Stimulated activated CD4-positive, alpha-beta T cell treated with anti-CD3 and anti-CD28 coated beads, Interleukin-1b, Interleukin-23, amount 100 ng/mL, for 24 hours (primary cell): ENCODE measurements at places on chromosomes 12 and 14.

DNA sequence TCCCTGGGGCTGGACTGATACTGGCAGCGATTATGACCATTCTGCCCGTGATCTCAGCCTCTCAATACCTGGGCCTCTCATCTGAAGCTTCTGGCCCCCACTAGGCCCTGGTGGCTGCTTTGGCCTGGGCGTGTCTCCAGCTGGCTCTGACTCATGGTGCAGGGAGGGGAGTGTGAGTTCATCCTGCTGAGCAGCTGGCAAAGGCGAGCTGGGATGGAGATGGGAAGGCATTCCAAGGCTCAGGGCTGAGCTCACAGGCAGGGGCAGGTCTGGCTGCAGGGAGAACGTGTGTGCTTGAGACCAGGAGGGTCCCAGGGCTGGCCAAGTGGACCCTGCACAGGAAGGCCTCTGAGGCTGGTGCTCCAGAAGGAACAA lies 221.8 kb downstream of the TMEM121 start:
- no peak for DNase-seq

GRCh38 chr12:43815416-43815815 lies 9.3 kb upstream of the TWF1 start:
- no peak for DNase-seq

GRCh38 chr14:59313144-59313651 lies 124.7 kb downstream of the DAAM1 start:
- DNase-seq = no peak

DNA sequence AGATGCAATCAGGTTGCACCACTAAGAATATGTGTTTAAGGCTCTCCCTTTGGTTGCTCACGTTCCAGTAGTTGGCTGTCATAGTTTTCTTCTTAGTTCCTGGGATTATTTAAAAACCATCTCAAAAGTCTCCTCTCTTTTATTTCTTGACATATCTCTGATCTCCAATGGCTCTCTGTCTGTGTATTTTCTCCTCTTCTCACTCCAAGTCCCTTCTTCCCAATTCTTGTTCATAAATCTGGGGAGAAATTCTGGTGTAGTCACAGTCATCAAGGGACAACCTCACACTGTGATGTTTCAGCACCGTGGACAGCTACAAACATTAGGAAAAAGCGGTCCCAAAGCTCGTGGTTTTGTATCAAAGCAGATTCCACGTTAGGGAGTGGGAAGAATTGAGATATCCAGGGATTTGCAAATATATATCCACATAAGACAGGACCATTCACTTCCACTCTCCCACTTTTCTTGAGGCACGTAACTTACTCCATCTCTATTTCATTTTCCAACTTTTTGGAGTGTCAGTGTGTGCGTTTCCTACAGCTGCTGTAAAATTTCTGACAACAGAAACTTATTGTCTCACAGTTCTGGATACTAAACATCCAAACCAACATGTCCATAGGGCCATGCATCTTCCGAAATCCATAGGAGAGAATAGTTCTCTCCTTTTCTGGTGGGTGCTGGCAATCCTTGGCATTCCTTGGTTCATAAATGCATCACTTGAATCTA lies 80.6 kb upstream of the TMEM233 start:
- DNase-seq = no peak

- no peak for DNase-seq
These were observed 2.5 kb downstream of the AHNAK2 start for GRCh38 chr14:104975481-104976197.

DNA sequence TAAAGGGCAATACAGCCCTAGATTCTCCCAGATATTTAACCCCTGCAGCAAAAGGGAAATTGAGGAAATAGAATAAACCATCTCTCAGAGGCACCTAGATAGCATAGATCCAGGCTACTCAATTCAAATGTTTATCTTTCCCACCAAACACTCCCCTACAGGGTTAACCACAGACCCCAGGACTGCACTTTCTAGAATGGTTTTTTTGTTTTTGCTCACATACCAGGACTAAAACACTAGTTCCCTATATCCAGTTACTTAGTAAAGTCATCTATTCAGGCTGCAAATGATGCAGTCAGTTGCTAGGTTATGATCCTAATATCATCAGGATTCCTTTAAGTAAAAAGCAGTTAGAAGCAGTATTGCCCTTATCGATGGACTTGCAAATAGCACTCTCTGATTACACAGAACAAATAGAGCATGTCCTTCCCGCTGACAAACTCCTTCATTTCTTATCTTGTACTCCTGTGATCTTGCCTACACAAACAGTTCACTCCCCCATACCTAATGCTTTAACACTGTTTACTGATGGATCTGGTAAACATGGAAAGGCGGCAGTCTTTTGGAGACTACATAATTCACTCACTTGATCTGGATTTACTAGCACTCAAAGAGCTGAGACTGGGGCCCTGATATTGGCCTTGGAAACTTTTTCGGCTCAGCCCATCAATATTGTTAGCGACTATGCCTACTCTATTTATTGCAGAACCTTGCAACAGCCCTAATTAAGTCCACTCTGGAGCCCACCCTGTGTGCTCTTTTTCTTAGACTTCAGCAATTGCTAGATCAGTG lies 257.2 kb upstream of the DIO2 start:
- no peak for DNase-seq

DNA sequence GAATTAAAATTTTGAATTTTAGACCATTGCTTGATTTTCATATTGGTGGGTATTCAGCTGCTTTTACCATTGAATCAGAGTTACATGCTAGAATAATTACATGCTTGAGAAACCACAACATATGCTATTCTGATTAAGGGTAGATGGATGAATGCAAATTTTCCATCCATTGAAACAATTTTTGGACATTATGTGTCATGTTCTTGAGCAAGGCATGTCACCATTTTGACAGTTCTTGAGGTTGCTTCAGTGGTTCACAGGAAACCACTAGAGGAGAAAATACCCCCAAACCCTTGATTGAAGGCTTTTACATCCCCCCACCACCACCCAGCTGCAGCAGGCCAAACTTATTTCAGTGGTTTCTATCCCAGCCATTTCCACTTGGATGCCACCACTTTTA lies 13.5 kb downstream of the UBR7 start:
- no peak for DNase-seq

DNA sequence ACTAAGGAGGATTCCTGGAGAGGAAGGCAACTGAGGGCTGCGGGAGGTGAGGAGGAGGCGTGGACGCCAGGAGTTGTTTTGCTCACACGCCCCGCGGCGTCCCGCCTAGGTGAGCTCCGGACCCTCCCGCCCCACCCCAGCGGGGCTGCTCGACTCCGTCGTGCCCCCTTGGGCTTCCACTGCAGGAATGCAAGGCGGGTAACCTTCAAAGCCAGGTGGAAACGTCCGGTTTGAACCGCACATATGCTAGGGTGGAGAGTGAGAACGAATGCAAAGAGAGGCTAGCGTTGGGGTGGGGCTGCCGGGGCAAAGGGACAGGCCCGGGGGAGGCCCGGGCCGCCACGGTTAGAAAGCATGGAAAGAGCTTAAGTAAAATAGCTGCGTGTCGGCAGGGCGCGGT lies 5.4 kb upstream of the DPPA3 start:
- no peak for DNase-seq

DNA sequence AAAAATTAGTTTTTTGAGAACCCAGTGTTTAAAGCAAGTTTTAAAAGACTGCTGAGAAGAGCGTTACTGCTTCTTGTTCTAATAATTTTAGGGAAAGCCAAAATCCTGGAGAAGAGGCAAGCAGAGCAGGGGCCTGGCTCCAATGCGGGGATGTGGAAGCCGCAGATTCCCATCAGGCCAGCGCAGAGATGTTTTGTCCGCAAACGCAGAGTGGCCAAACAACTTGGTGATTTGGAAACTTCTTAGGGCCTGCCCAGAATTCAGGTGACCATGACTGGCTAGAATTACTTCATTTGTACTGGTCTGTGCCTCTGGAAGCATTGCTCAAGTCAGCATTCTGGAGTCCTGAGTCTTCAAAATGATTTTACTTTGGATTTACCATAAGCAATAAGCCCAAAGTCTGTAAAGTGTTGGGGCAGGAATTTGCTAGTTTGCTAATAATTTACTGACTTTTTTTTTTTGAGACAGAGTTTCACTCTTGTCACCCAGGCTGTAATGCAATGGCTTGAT lies 208.4 kb downstream of the PPM1H start:
- no peak for DNase-seq
